ENCODE measurements at places on chromosomes 2 and 18.

- DNase-seq, result no peak
These were observed 18.8 kb downstream of the TACR1 start for GRCh38 chr2:75180476-75180875.

DNA sequence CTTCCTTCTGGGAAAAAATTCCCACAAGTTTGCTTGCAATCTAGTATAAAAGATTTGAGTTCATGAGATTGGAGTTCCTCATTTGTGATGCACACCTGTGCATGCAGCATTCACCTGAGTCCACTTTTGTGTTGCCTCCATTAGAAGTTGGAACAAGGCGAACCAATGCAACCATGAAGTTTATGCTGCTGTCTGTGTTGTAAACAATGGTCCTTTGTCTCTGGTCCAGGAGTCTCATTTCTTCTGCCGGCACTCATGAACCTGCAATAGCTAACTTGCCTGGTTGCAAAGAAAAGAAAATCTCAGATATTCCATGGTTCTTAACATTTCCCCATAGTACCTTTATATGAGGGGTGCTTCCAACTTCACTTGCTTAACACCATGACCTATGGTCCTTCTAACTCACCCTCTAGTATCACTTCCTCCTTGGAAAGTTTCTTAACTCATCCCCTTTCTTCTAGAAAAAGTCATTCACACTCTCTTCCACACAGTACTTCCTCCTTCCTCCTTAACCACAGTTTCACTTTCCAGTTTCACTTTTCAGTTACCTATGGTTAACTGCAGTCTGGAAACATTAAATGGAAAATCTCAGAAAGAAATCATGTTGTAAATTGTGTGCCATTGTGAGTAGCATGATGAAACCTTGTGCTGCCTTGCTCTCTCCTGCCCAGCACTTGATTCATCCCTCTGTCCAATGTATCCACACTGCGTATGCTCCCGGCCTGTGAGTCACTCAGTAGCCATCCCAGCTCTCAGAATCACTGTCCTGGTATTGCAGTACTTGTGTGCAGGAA, 128.8 kb upstream of the TRIB2 start:
- DNase-seq, result peak; percentile 38

- DNase-seq, result no peak
These were observed 90.6 kb upstream of the LPIN2 start for GRCh38 chr18:3103576-3103975.

DNA sequence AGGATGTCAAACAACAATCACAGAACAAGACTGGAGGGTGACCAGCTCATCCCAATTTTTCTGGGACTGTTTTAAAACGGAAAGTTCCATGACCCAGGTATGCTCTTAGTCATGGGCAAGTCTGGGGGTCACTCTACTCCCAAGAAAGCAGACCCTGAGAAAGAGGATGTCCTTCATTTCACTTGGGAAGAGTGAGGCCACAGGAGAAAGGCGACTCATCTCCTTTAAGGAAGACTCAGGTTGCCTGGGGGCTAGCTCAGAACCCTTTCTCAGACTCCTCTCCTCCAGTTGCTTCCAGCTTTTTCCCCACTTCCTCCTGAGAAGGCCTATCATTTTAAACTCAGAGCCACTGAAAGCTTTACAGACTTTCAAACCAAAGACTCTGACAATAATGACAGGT, 9.3 kb downstream of the RNF152 start:
- DNase-seq, result no peak

DNA sequence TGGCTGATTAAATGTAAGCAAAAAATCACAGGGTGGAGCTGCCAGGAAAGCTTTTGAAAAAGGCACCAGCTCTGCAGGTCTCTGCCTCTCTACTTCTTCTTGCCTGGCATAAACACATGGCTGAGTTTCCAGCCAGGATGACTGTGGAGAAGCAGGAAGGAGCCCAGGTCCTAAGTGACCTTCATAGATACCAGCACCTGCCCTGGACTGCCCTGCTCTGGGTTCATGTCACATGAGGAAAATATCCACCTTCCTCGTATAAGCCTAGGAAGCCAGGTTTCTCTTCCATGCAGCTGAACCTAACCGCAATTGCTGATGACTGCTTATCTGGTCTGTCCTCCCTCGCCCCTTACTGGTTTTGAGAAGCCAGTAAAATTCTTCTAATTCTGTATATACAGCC, 47.8 kb upstream of the CREB1 start:
- no peak for DNase-seq

DNA sequence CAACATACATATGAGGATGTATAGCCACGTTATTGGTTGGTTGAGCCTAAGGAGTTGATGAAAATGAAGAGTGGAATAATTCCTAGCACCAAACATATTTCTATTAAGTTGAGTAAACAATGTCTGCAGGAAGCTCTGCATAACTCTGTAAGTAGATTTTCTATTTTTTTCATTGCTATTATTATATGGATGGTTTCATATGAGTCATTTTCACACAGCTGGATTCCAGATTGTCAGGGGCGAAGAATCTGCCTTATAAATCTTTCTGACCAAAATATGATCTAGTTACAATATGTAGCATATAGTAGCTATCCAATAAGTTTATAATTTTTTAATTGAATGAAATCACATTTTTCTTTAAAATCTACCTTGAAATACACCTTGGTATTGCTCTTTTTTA, 468.0 kb upstream of the PKDCC start:
- no peak for DNase-seq

GRCh38 chr2:109597283-109597682, 16.5 kb downstream of the SEPTIN10 start:
- no peak for DNase-seq

GRCh38 chr2:206054952-206055351, 31.0 kb downstream of the INO80D start:
- no peak for DNase-seq

DNA sequence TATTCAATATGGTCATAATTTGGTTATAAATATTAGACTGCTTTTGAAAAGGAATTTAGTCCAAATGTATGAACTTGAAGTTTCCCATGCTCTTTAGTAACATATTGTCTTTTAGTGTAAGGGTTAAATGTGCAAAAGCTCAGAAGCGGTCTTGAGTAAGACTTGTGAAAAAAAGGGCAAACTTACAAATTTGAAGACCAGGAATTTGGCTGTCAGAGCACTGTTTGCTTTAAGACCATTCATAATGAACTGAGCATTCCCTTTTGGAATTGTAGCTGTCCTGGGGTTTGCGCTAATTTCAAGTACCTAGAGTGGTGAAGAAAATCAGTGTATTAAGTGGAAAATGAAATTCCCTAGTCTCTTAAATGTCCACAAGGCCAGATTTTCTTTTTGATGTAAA, 6.9 kb upstream of the ZEB2 start:
- DNase-seq, result no peak

DNA sequence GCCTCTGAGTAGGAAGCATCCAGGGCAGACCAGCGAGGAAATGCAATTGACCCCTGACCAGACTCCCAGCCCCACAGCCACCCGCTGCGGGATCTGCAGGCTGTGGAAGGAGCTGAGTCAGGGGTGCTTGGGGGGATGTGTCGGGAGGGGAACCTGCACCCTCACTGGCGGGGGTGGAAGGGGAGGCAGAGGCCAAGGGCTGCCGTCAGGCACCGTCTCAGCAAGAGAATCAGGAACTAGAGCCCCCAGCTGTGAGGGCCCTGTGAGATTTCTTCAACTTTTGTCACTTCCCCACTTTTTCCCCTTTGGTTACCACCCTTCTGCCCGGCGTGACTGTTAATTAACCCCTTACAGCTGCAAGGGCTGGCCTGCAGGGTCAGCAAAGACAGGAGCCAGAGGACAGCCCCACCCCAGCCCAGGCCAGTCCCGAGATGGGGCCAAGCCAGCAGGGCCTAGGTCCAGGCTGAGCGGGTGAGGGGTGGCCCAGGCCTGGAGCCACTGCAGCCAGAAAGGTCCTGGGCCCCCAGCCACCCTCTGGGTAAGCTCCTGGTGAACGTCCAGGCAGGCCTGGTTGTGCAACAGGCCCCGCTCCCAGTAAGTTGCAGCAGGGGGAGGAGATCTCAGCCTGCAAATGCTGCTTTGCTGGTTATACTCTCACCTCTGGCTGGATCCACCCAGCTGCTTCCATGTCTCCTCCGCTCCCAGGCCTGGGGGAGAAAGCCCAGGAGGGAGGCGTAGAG, 147.0 kb upstream of the ID2 start:
- no peak for DNase-seq

GRCh38 chr2:48412443-48413250, 117.3 kb upstream of the STON1 start:
- no peak for DNase-seq

GRCh38 chr2:213491376-213491775, 207.1 kb downstream of the SPAG16 start:
- DNase-seq, result no peak

- DNase-seq, result no peak
These were observed 52.5 kb upstream of the GPR17 start for GRCh38 chr2:127593228-127594115.

GRCh38 chr2:134173338-134174016, 80.4 kb upstream of the MGAT5 start:
- DNase-seq, result no peak

- DNase-seq, result no peak
These were observed 250.4 kb upstream of the SIX2 start for GRCh38 chr2:45259547-45260160.

DNA sequence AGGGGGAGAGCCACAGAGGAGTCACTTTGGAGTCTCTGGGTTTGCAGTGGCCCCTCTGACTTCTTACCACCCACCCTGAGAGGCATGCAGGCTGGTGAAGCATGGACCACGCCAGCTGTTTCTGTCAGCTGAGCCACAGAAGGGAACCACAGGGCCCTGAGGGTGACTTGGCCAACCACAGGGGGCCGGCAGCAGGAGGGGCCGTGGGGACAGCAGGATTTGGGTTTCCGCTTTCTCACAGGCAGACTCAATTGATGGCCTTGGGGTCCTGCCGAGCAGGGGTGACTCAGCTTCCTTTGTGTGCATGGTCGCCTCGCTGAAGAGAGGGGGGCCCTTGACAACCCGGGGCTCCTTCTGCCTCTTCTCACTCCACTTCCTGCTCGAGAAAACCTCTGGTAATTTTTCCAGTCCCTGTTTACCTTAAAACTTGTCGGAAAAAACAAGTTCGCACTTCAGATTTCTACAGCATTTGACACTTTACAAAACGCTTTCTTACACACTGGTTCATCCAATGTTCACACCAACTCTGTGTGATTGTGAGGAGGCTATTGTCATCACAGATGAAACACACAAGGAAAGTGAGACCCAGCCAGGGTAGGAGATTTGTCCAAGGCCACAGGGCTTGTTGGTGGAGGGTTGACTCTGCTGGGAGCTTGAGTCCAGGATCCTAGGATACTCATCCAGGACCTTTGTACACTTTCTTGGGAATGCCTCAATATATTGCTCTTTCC, 311.2 kb downstream of the LPIN1 start:
- no peak for DNase-seq

DNA sequence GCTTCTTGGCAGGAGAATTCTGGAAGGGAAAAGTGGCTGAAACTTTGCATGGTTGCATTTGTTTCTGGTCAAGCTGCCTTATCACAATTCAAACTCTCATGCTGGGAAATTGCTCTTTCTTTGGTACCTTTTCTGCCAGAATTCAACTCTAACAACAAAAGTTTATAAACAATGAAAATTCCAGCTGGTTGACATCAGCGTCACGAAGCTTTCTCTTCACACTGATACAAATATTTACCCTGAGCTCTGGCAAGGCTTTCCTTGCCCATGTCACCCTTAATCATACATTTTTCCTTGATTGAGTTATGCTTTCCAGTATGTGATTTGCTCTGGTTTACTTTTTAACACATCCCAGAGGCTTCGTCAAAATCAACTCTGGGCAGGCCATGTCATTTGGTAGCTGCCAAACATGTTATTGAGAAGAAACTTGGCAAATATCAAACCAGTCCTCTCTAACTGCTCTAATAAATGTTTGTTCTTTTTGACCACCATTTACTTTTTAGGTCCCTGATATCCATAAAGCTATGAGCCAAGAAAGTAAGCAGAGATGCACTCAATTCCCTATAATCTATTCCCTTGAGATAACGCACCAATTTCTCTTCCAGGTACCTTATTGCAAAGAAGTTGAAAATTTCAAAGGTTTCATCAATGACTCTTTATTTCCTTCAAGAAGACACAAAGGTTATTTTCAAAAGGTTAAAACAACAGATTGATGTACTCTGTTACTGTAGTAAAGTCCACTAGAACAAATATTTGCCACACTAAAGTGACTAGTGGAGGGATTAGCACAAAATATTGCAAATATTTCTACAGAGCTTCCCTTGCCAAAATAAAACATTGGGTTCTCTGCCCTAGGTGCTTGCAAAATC, 1241.1 kb upstream of the ZEB2 start:
- DNase-seq, result peak; percentile 30

GRCh38 chr18:398935-399630, 101.4 kb downstream of the COLEC12 start:
- DNase-seq, result no peak

- no peak for DNase-seq
These were observed 500.5 kb downstream of the TSN start for GRCh38 chr2:122255924-122256323.

GRCh38 chr2:60275958-60276357, 277.5 kb downstream of the BCL11A start:
- DNase-seq, result no peak

GRCh38 chr2:36707050-36707449, 10.5 kb downstream of the VIT start:
- DNase-seq, result peak; percentile 64

Data from Calu3 (cell line).